Caudate nucleus (tissue), 63 donors: ENCODE measurements at places on chromosomes 4 and X.

- DNase-seq: no peak
These were observed 469 bp downstream of the IRS4 start for GRCh38 chrX:108735679-108736508.

DNA sequence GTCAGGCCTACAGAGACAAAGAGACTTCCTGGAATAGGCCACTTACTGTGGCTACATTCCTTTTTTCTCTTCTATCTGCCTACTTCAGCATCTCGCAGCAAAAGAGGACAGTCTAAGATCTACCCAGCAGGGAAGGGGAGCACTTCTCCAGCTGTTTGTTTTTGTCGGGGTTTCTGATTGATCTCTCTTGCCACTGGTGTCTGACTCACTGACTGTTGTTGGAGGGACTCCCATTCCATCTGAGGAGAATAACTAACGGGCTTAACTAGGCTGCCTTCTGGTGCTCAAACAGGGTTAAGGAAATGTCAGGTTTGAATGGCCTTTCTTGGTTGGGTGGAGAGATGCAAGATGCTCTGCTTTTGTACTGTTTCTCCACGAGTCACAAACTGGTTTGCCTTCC is 100.2 kb upstream of the TMEM164 start:
- DNase-seq: no peak

- DNase-seq: no peak
These were observed 247.6 kb upstream of the RPS6KA3 start for GRCh38 chrX:20514358-20514757.

GRCh38 chrX:45036161-45036560 is 163.2 kb downstream of the KDM6A start:
- DNase-seq: no peak

GRCh38 chr4:3221184-3221494 is 27.8 kb upstream of the MSANTD1 start:
- DNase-seq: no peak

DNA sequence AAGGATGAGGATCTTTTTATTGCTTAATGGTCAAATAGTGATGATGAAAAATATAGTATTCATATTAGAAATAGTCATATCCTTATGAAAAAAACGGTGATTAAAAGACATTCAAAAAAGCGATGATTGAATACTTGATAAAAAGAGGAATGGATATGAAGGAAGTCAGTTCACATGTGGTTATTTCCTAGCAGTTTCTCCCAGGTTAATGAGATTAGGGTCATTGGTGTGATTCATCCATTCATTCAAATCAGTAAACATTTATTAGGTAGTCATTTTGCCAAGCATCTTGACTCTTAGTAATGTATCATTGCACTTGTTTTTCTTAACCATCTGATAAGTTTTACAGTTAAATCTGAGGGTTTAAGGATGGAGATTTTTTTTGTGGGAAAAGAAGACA is 294.1 kb downstream of the ARHGAP24 start:
- no peak for DNase-seq

- no peak for DNase-seq
These were observed 96.4 kb upstream of the PDE5A start for GRCh38 chr4:119725011-119725410.

GRCh38 chr4:159607809-159608208 is 504.9 kb downstream of the RAPGEF2 start:
- no peak for DNase-seq

DNA sequence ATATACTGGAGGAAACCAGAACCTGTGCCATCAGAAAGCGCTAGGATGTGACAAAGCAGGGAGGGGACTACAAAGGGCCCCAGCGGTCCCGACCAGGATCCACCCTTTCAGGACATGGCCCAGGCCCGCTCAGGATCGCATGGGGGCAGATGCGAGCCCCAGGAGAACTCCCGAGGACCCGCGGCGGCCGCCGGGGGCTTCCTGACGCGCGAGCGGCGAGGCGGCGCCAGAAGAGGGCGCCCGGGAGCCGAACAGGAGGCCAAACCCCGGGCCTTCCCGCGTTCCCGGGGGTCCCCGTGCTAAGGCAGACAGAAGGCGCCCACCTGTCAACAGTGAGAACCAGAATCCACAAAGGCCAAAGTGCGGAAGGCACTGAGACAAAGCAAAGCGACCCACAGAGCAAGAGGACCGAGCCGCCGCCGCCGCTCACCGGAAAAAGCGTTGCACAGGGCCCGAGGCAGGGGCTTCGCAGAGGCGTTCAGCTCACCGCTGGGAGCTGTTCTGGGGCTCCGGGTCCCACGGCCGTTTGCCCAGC is 7.3 kb upstream of the OPN1LW start:
- DNase-seq: peak; percentile 8

GRCh38 chr4:97353876-97354275 is 789.4 kb downstream of the STPG2 start:
- no peak for DNase-seq

- no peak for DNase-seq
These were observed 2.6 kb downstream of the CTBP1 start for GRCh38 chr4:1246111-1246881.

DNA sequence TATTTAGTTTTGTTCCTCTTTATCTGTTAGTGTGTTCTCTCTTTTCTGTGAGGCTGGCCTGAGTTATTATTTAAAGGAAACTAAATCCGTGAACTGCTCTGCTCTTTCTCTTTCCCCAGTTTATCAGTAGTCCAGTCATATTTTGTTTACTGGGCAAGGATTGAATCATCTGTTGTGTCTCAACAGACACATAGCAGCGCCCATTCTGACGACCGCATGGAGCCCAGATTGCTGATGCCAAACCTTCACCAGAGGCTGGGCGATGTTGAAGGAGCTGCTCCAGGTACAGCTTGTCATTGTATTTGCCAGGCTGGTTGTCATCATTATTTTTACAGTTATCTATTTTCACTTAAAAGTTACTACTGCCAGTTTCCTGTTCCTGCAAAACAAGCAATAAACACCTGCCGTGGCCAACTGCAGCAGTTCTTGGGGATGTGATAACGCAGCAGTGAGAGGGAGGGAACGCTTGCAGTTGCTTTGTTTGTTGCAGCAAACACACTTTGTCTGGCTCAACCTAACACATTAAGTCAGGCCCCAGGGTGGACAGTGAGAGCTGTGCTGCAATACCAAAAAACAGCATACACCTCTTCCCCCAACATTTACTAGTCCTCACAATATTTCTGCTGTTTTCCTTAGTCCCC is 10.1 kb downstream of the REELD1 start:
- DNase-seq: no peak

DNA sequence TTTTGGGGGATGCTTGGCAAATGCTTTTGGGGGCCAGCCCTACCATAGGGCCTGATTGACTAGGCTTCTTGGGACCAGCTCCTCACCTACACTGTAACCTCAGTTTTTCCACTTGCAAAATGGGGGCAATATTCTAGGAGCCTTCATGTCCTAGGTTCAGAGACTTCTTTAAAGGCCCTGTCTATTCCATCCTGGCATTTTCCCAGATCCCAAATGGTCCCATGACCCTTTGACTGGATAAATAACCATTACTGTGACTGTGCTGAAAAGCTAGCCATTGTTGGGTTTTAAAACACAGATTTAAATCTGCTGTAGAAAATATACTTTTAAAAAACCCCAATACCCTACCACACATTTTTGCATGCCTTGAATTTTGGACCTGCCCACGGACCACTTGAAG is 149.8 kb downstream of the EFNB1 start:
- no peak for DNase-seq

- no peak for DNase-seq
These were observed 146.0 kb upstream of the GPC4 start for GRCh38 chrX:133561251-133561650.

GRCh38 chr4:57094832-57095223 is 15.4 kb downstream of the IGFBP7 start:
- DNase-seq: no peak

- no peak for DNase-seq
These were observed 41.5 kb downstream of the GPM6A start for GRCh38 chr4:175770555-175770954.

DNA sequence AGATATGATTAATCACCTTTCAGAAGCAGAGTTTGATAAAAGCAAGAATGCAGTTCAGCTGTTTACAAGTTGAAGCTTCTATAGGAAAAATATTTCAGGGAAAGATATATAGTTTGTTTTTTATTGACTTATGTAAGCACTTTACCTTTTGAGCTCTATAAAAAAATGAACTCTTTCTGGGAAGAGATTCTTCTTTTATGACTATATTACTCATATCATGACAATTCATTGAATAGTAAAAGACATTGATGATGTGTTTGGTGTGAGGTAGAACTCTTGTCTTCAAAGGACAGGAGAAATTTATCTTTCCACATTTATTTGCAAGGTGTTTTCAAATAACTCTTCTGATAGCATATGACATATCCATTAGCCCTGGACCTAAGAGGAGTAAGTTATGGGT is 156.6 kb downstream of the SLC4A4 start:
- DNase-seq: no peak

DNA sequence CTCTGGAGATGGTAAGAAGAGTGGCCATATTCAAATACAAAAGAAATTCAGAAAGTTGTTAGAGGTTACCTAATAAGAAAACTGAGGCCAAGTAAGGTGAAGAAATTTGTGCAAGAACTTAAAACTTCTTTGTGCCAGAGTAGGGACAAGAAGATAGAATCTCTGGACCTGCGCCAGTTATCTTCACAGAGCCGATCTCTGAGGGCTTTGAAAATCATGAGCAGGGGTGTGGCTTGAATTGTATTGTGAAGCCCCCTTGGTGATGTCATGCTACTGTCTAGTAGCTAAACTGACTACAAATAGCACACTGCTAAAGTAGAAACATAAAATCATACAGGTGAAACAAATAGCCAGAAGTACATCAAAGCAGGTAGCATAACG is 184.6 kb downstream of the UGT8 start:
- no peak for DNase-seq

DNA sequence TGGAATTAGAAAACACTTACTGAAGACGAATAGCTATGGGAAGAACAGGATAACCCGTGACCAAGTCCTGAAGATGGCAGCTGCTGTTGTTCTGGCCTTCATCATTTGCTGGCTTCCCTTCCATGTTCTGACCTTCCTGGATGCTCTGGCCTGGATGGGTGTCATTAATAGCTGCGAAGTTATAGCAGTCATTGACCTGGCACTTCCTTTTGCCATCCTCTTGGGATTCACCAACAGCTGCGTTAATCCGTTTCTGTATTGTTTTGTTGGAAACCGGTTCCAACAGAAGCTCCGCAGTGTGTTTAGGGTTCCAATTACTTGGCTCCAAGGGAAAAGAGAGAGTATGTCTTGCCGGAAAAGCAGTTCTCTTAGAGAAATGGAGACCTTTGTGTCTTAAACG is 2.4 kb downstream of the AGTR2 start:
- no peak for DNase-seq

- DNase-seq: no peak
These were observed 81.8 kb downstream of the FRYL start for GRCh38 chr4:48698029-48698971.

- no peak for DNase-seq
These were observed 828.9 kb downstream of the GLUD2 start for GRCh38 chrX:121876305-121876704.

- no peak for DNase-seq
These were observed 39.7 kb upstream of the BMP3 start for GRCh38 chr4:80990851-80991250.

DNA sequence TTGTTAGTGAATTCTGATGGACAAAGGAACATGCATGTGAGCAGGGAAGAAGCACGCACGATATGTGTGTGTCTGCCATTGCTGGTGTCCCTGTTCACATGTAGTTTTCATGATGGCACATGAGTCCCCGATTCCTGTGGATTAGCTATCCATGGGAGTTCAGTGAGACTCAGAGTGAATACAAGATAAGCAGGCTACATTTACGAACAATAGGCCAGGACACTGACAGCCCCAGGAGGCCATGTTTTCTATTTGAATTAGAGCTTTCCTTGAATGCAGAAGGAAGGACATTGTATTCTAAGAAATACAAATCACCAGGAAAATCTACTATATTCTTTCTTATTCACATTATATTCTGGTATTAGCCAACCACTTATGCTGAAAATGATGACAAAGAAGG is 171.4 kb downstream of the PPP1R2C start:
- no peak for DNase-seq

DNA sequence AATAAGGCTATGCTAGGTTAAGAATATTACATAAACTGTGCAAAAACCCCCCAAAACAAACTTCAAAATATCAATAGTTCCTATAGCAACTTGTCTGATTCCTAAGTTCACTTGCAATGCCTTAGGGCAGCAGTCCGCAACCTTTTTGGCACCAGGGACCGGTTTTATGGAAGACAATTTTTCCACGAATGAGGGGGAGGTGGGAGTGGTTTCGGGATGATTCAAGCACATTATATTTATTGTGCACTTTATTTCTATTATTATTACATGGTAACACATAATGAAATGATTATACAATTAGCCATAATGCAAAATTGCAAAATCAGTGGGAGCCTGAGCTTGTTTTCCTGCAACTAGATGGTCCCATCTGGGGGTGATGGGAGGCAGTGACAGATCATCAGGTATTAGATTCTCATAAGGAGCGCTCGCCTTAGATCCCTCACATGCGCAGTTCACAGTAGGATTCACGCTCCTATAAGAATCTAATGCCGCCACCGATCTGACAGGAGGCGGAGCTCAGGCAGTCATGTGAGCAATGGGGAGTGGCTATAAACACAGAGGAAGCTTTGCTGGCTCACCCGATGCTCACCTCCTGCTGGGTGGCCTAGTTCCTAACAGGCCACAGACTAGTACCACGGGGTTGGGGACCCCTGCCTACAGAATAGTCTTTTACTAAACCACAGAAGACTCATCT is 39.7 kb downstream of the ACOX3 start:
- no peak for DNase-seq

- no peak for DNase-seq
These were observed 337.3 kb upstream of the HS3ST1 start for GRCh38 chr4:11765849-11766453.

- no peak for DNase-seq
These were observed 11.7 kb upstream of the PRPS2 start for GRCh38 chrX:12779534-12779933.

DNA sequence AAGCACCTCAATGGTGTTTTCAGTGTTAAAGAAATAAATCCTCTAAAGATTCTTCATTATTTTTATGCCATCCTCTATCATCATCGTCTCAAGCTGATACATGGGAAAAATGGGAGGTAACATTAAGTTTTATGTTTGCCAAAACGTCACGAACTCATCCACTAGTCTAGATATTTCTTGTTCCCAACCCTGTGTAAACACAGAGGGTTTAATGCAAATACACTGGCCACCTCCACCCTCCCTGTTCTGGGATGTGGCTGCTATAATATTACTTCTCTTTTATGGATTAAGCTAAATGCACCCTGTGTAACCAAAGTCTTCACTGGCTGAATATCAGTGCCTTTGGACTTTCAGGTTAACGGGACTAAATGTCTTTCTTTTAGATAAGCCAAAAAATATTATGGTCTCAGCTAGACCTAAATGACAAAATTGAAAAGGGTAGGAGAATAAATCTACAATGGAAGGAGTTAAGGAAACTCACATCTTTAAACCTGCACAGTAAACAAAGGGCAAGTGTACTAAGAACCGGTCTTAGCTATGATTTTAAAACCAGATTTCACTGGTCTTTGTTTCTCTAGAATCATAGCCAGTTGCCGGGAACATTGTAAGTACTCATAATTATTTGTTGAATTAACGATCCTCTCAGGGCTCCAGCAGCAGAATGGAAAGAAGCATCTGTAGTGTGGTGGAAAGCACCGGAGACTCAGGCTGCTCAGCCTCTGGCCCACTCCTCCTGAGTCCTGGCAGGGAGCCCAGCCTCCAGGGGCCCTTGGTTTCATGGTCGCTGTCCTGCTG is 103.5 kb upstream of the NOCT start:
- DNase-seq: no peak

GRCh38 chr4:85522277-85522676 is 47.3 kb downstream of the ARHGAP24 start:
- DNase-seq: no peak
